Breast epithelium (tissue), 4 donors: ENCODE measurements at places on chromosomes 4 and X. TPM values are rescaled to one million over a fixed set of nuclear protein-coding genes. Genes with fewer than 3 reads are reported as not detected.

CRLF2 gene
- total RNA-seq: 0.96 TPM

GRCh38 chr4:98260047-98260578, 1.1 kb upstream of the RAP1GDS1 start:
- H3K36me3 ChIP-seq: no peaks in the 10 kb centered on the region
- peak overlapping the region; percentile 92 for H3K4me3 ChIP-seq
- no peaks in the 10 kb centered on the region for H3K27me3 ChIP-seq
- H3K4me1 ChIP-seq: no peaks in the 10 kb centered on the region
- DNase-seq: peak; percentile 28

GRCh38 chr4:82733636-82734035, 65.0 kb downstream of the SCD5 start:
- no peak overlapping the region for H3K27ac ChIP-seq
- no peak for DNase-seq

GRCh38 chrX:47283015-47283771, 50.4 kb downstream of the USP11 start:
- no peak overlapping the region for H3K27ac ChIP-seq
- peaks cover 28% of the 10 kb centered on the region for H3K27me3 ChIP-seq
- no peaks in the 10 kb centered on the region for H3K4me1 ChIP-seq
- no peaks in the 10 kb centered on the region for H3K36me3 ChIP-seq
- H3K4me3 ChIP-seq: no peak overlapping the region

DNA sequence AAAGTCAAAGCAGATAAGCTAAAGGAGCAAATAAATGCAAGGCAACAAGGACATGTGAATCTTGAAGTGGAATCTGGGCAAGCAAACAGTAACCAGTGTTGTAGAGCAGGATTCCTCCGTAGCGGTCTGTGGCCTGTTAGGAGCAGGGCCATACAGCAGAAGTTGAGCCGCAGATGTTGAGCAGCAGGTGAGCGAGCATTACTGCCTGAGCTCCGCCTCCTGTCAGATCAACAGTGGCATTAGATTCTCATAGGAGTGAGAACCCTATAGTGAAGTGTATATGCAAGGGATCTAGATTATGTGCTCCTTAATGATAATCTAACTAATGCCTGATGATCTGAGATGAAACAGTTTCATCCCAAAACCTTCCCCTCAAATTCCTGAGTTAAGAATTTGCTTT, 550.7 kb downstream of the ADGRL3 start:
- no peaks in the 10 kb centered on the region for H3K4me1 ChIP-seq
- H3K36me3 ChIP-seq: no peaks in the 10 kb centered on the region
- no peak for DNase-seq
- no peak overlapping the region for H3K4me3 ChIP-seq

DNA sequence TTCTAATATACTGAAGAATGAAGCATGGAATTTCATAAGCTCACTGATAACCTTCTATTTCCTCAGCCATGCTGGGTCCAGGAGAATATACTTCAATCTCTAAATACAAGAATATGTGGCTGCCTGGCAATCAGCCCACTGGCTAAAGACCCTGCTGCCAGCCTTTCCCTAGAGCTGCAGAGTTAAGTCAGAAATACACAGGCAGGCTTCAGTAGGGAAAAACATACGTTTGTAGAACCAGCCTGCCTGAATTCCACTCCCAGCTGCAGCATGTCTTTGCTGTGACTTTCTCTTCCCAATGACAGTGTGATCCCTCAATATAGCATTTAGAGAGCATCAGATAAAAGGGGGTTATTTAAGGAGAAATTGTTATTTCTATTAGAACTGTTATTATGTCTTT, 289.1 kb downstream of the PCDH19 start:
- DNase-seq: no peak
- no peaks in the 10 kb centered on the region for H3K4me1 ChIP-seq
- H3K4me3 ChIP-seq: no peak overlapping the region
- H3K27ac ChIP-seq: no peak overlapping the region

GRCh38 chrX:120251471-120252011, 929 bp downstream of the ZBTB33 start:
- no peaks in the 10 kb centered on the region for H3K36me3 ChIP-seq
- no peaks in the 10 kb centered on the region for H3K27me3 ChIP-seq
- H3K27ac ChIP-seq: peak overlapping the region; percentile 93
- peak; percentile 25 for DNase-seq

DNA sequence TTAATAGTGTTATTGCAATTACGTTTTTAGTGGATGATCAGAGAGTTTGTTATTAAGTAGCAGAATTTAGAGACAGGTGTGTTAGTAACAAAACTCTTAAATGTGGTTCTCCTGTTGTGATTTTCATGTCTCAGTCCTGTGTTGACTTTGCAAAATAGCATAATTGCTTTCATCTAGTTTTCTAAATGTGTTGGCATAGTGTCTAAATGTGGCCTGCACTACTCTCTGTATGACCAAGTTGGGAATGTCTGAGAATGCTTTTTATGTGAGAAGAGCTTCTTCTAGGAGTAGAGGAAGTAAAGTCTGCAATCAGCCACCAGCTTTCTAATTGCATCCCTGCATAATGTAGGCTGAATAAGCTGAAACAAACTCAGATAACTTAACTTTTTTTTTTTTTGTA, 158.6 kb upstream of the FAT1 start:
- H3K27me3 ChIP-seq: no peaks in the 10 kb centered on the region
- H3K27ac ChIP-seq: no peak overlapping the region
- H3K36me3 ChIP-seq: no peaks in the 10 kb centered on the region
- H3K4me3 ChIP-seq: no peak overlapping the region
- H3K4me1 ChIP-seq: no peaks in the 10 kb centered on the region
